ENCODE measurements at places on chromosomes 13 and 19.

- no peak for DNase-seq
Measured at GRCh38 chr13:64528838-64529237, 2701.3 kb downstream of the PCDH9 start.

DNA sequence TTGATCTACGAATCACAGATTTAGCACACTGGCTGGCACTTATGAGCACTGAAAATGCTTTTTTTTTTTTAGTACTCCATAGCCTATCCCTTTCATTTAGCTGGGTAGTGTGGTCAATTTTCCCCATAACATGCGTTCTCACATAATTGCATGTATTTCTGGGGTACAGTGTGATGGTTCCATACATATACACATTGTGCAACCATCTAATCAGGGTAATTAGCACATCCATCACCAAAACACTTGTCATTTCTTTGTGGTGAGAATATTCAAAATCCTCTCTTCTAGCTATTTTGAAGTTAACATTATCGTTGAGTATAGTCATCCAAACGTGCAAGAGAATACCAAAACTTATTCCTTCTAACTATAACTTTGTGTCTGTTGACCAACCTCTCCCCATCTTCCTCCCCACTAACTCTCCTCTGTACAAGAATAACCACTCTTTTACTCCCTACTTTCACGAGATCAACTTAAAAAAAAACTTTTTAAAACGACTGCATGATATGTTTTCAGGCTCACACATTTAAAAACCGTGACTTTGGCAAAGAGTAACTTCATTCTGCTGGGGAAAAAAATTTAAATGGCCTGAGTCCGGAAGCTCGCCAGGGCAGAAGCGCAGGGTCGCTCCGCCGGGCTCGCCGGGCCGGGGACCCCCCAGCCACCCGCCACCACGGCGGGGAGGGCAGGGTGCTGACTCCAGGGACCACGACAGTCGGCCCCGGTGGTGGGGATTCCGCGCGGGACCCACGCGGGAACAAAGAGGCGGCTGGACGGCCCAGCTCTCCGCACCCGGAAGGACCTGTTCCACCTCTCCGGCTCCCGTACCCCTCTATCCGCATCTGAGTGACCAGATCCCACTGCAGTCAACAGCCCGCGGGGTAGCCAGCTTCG lies 868 bp upstream of the UBAC2 start:
- DNase-seq = no peak

DNA sequence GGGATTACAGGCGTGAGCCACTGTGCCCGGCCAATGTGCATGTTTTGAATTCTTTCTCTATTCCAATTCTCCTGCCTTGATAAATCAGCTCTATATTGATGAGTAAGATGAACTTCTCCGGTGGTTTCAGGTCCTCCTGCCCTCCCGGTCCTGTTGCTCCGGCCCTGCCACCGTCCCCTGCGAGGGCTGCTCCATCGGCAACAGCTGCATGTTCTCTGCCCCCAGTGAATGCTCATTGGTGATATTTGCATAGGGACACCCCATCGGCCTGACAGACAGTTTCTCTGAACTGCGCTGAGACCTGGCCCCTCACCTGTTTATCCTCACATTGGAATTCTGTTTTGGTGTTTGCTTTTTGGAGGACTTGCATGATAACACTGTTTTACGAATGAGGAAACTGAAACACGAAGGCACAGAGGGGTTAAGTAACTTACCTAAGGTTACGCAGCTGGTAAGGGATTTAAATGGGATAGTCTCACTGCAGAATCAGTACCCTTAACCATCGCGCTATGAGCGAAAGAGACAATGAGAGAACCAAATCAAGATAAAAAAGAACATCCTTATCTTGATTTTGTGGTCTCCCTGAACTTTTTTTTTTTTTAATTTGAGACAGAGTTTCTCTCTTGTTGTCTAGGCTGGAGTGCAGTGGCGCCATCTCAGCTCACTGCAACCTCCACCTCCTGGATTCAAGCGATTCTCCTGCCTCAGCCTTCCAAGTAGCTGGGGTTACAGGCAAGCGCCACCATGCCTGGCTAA lies 32.2 kb downstream of the ZNF557 start:
- peak; percentile 29 for DNase-seq

DNA sequence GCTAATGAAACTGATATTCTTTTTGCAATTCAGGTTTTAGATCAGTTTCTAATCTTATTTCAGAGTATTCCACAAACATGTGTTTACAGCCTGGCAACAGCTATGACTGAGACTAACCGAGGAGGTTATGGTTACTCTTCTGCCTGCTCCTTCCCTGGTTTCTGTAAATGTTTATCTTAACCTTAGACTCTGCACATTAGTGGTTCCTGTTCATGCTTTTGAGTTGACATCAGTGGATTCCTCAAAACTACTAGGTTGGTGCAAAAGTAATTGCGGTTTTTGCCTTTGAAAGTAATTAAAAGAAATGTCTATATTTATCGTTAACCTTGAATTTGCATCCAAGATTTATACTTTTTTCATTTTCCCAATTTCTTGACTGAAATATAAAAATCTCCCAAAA lies 237.0 kb upstream of the TSHZ3 start:
- DNase-seq = no peak

GRCh38 chr19:5369962-5370367 lies 29.4 kb upstream of the PTPRS start:
- DNase-seq = peak; percentile 17

DNA sequence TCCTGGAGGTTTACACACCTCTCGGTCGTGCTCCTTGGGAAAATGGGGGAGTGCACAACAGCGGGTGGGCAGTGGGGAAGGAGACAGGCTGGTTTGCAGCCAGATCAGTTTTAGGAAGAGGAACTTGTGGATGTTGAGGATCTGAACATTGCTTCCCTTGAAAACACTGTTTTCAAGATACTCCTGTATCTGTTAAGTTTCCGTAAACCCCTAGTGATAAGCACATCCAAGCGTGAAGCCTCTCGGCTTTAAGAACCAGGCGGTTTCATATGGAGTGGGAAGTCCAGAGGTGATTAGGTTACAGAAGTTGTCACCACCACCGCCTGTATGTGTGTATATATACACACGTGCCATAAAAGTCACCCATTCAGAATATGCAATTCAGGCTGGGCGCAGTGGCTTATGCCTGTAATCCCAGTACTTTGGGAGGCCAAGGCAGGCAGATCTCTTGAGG lies 47.4 kb downstream of the SIPA1L3 start:
- no peak for DNase-seq
